RWPE1 (cell line): ENCODE measurements at places on chromosomes 11 and 22.

DNA sequence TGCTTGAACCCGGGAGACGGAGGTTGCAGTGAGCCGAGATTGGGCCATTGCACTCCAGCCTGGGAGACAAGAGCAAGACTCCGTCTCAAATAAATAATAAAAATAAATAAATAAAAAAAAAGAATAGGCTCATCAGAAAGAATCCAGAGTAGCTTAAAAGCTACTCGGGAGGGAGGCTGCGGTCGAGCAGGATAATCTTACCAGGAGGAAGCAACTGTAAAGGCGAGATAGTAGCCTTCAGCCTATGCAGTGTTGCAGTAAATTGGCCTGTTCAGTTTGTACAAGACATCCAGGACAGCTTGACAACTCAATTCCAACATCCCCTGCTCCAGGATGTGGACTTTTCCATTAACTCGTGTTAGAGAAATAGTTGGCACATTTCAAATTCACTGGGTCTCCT is 1164.7 kb downstream of the LRRC4C start:
- DNase-seq, result no peak

GRCh38 chr11:61080526-61080925 is 21.8 kb upstream of the CD5 start:
- DNase-seq, result no peak

DNA sequence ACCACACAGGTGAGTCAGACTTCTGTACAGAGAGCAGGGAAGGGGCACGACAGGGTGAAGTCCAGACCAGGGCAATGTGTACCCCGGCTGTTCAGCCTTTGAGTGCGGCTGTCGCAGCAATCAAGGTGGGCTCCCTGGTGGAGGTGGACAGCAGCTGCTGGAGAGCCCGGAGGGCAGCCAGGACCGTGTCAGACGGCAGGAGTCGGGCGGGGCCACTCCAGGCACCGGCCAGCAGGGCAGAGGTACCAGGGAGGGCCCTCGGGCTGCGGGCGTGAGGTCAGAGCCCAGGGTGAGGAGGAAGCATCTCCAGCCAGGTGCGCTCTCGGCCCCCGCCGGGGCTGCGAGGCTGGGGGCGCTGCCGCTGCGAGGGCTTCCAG is 802 bp upstream of the PIM3 start:
- peak; percentile 38 for DNase-seq

DNA sequence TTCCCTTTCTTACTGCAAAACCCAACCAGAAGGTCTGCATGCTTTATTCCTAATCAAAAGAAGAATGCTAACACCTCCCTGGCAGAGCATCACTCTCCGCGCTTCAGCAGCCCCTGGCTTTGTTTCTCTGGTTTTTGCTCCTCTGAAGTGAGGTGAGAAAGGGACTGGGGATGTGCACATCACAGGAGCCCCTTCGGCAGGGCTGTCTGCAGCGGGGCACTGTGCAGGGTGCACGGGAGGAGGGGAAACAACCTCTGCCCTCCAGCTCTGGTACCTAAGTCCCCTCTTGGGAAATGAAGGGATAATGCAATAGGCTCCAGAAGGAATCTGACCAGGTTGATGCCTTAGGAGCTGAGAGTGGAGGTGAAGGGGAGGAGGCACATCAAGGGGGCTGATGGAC is 312.7 kb downstream of the NTM start:
- DNase-seq, result no peak
